ENCODE measurements at places on chromosomes 16 and 17. TPM values are rescaled to one million over a fixed set of nuclear protein-coding genes. Genes with fewer than 3 reads are reported as not detected.

PKD1 gene
- total RNA-seq, result 10.9 TPM

KRT39 gene
- total RNA-seq, result 0.18 TPM

CCL18 gene
- not detected for total RNA-seq

SEZ6L2 gene
- total RNA-seq, result 6.8 TPM

SLC47A1 gene
- 2.2 TPM for total RNA-seq

GRCh38 chr17:14359163-14360020 lies 58.5 kb downstream of the HS3ST3B1 start:
- no peak for DNase-seq

- DNase-seq, result no peak
These were observed 44.8 kb downstream of the CDYL2 start for GRCh38 chr16:80759419-80760162.

GRCh38 chr17:50177476-50177875 lies 11.7 kb downstream of the SGCA start:
- no peak for DNase-seq

GRCh38 chr17:78805301-78805700 lies 23.2 kb upstream of the CYTH1 start:
- no peak for DNase-seq

DNA sequence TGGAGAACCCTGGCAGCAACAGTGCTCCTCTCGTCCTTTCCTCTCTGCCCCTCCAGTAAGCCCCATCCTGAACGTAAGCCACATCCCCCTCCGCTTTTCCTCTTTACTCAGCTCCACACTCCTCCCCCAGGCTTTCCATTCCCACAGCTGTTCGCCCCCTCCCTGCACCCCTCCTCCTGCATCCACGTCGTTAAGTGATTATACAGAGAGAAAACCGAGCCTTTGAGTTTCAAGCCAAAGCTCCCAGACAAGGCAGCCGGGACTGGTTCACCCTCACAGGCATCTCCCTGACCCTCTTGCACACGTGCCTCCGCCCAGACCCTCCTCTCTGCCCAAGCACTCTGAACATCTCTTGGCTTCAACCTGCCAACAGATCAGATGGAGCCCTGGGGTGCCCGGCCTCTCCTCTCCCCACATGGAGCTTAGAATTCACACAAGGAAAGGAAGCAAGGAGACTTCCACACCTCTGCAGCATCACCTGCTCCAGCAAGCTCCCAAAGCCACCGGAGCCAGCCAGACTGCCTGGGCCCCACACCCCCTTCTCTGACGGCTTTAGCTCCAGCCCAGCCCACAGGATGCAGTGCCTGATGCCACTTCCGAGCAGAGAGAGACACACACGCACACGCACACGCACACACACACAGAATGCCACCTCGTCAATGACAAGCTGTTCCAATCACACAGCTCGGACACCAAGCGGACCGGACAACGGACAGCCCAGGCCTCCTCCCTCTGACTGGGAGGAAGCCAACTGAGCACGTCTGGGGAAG lies 99.9 kb upstream of the CCL2 start:
- no peak for DNase-seq

GRCh38 chr16:56038564-56039098 lies 152.7 kb upstream of the GNAO1 start:
- no peak for DNase-seq

GRCh38 chr16:18800775-18801144 lies 589 bp downstream of the ARL6IP1 start:
- DNase-seq, result no peak

DNA sequence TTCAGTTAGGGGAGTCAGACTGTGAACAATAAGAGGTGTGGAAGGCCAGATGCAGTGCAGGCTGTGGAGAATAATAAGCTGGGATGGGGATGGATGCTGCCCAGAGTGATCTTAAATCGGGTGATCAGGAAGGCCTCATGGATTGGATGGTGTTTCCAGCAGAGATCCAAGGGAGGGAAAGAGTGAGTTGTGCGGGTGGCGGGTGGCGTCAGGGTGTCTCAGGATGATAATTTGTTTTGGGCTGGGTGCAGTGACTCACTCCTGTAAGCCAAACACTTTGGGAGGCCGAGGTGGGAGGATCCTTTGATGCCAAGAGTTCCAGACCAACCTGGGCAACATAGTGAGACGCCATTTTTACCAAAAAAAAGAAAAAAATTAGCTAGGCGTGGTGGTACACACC lies 7.9 kb downstream of the CLUAP1 start:
- DNase-seq, result no peak

GRCh38 chr17:75138519-75138918 lies 7.0 kb upstream of the NT5C start:
- no peak for DNase-seq

DNA sequence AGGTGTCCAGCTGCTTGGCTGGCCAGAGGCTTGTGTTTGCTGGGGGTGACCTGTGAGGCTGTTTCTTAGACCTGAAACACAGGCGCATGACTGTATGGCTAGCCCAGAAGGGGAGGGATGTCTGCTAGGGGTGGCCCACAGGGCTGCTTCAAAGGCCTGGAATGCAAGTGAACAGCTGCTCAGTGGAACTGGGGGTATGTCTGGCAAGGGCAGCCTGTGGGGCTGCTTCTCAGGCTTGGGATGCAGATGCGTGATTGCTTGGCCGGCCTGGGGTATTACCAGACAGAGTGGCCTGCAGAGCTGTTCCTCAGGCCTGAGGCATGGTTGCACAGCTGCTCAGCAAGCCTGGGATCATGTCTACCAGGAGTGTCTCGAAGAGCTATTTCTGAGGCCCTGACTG lies 20.5 kb downstream of the TANC2 start:
- DNase-seq, result no peak

DNA sequence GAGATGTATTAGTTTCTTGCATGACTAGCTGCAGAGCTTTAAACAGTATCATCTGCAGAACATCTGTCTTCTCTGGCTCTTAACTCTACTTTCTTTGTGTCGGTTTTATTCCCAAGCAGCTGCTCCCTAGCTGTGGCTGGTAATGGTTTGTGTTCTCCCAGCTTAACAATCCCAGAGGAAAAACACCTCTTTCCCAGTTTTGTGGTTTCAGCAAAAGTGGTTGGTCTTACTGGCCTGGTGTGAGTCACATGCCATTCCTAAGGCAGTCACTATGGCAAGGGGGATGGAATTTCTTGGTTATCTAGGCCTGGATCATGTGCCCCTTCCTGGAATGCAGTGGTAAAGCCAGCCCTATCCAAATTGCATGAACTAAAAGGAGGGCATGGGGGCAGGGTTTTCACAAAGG lies 27.5 kb downstream of the OMG start:
- peak; percentile 99 for DNase-seq

DNA sequence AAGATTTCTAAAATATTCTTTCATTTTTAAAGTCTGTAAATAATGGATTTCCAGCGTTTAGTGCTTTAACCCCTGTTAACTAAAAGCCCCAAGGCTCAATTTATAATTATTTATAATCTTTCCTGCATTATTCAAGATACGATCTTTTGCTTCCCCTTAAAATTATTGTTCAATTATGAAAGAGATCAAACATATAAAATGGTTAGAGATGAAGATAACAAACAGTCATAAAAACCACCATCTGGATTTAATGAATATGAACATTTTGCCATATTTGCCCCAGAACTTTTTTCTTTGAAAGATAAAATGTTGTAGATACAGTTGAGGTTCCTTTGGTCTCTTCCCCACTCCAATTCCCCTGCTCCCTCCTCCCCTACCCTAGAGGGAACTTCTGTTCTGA lies 17.6 kb downstream of the WWP2 start:
- DNase-seq, result no peak

DNA sequence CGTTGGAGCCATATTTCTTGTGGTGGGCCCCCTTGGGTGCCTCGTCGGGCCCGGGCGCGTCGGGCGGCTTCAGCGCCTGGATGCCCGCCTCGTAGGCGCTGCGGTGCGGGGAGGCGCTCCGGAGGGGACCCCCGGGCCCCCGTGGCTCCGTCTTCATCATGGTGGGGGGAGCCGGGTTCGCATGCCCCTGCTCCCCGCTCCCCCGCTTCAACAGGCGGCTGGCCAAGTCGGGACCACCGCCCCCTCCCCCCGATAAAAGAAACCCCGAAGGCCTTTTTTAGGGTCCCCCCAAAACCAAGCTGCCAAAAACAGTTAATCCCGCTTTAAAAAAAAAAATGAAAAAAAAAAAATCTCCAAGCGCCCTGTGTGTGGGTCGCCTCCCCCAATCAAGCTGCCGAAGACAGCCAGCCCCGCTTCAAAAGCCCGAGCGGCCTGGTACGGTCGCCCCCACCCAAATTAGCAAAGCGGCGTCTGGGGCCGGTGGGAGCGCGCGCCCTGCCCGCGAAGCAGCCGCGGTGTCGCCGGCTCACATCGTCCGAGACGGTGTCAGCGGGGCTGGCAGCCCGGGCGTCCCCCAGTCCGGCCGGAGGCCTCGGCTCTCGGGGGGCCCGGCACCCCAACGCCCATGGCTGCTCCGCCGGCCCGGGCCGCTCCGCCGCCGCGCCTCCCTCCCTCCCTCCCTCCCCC lies at the start of gene PPP1R9B:
Gene PPP1R9B (minus strand): TSS at position 324 of the 687 bp plus-strand sequence. CDS start 164 bp downstream, at position 160.
- DNase-seq, result no peak

GRCh38 chr17:52756746-52757145 lies 598.2 kb upstream of the CA10 start:
- DNase-seq, result no peak

DNA sequence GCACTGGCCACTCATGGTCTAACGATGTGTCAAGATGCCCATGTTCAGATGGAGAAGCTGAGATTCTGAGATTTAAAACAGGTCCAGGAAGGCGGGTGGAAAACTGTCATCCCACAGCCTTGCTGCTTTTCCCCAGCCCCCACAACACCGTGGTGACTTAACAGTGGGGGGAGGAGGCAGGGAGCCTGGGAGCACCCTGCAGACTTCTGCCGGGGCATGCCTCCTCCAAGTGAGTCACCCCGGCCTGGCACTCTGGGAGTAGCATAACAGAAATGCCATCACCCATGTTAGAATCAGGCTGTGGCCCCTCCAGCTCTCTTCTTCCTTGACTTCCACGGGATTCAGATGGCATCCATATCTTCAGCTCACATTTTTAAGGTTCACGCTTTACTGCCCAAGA lies 164.8 kb downstream of the CBLN1 start:
- no peak for DNase-seq

- DNase-seq, result peak; percentile 92
These were observed 96.6 kb upstream of the SMIM36 start for GRCh38 chr17:55607731-55608341.

DNA sequence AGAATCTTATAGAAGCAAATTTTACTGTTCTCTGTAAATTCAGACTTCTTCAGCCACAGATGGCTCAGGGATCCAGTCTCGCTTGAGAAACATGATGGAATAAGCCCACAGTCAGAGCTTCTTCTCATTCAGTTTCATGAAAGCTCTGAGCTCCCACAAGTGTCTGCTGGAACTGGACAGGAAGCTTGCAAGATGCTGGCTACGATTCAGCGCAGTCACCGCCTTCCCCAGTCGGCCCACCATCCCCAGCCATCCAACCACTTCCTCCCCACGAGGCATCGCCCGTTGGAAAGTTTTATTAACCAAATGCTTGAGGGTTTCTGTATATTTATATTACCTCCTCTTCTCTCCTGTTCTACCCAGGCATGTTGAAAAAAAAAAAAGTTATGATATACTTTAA lies 171.7 kb downstream of the ZFHX3 start:
- peak; percentile 94 for DNase-seq

DNA sequence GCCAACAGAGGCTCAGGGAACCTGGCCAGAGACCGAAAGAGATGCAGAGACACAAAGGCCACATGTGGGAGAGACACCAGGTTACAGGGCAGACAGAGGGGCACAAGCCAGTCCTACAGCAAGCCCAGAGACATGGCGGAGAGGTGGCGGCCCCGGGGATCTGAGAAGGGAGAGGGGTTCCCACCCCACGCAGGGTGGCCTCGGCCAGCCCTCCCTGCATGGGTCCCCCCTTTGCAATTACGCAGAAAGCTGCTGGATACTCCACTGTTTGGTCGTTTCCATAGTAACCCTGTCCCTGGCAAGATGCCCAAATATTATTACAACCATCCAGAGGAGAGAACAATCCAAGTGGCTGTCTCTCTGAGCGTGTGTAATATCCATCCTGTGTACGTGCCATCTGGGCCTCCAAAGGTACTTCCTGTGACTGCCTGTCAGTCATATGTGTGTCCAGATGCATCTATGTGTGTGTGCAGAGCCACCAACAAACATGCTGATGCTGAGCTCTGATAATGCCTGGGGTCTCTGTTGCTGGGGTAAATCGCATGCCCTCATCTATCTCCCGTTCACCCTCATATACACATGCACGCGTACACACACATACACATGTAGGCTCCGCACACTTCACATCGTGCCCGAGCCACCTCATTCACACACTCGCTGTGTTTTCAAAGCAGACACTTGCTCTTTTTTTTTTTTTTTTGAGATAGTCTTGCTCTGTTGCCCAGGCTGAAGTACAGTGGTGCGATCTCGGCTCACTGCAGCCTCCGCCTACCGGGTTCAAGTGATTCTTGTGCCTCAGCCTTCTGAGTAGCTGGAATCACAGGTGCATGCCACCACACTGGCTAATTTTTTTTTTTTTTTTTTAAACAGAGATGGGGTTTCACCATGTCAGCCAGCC lies 5.5 kb downstream of the PCGF2 start:
- DNase-seq, result no peak

DNA sequence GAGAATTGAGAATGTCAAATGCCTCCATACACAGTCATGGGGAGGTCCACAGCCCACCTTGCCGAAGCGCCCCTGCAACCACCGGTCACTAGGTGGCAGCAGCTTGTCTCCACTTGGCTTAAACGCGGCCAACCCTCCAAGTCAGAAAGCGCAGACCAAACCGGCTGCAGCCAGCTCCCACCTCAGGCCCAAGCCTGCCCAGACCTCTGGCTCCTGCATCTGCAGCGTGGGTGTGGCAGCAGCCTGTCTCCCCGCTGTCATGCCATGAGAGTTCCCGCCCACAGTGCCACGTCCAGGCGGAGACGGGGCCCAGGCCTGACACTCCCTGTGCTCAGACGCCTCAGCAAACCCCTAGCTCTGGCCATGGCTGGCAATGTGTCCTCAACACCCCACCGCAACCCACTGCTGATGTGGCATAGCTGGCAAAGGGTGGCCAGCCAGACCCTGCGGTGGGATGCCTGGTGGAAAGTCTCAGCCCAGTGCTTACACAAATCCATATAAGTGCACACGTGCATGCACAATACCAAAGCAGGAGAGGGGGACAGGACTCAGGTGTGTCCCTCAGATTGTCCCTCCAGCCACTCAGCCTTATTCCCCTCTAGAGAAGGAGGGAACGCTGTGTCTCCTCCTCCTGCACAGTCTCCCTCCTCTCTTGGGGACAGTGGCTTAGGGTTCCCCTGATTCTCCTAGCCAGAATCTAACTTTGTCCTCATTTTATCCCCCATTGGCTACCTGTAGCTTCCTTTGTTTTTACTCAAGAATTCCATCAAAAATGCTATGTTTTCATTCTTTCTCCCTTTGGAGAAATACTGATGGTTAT lies 10.9 kb downstream of the COPZ2 start:
- DNase-seq, result peak; percentile 96

GRCh38 chr17:60277258-60277657 lies 114.7 kb downstream of the USP32 start:
- DNase-seq, result no peak
